Activated naive CD8-positive, alpha-beta T cell treated with anti-CD3 and anti-CD28 coated beads, Interleukin-2, amount 10 ng/mL, durations not matched to agents 7 days and 5 days (primary cell): ENCODE measurements at places on chromosomes 2 and 18. TPM values are rescaled to one million over a fixed set of nuclear protein-coding genes. Genes with fewer than 3 reads are reported as not detected.

DNA sequence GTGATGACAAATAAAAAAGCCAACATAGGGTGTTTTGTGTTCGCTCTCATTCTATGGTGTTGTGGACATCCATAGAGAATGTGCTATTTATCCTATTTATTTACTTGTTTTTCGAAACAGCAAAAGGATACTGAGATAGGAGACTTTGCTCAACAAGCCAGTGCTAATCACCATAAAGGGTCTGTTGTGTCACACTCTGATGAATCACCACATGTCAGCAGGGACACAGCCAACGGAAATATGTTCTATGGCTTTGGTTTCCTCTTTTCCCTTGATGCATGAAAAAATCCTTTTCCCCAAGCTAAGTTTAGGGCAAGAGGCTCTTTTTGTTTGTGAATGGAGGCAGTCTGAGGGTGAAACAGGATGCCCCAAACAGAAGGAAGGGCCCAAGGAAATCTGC is 154.3 kb downstream of the RNF152 start:
- DNase-seq = no peak

GRCh38 chr18:78309307-78309706 is 670.3 kb upstream of the SALL3 start:
- no peak for DNase-seq

GRCh38 chr2:185880396-185880795 is 141.8 kb downstream of the FSIP2 start:
- DNase-seq = no peak

DNA sequence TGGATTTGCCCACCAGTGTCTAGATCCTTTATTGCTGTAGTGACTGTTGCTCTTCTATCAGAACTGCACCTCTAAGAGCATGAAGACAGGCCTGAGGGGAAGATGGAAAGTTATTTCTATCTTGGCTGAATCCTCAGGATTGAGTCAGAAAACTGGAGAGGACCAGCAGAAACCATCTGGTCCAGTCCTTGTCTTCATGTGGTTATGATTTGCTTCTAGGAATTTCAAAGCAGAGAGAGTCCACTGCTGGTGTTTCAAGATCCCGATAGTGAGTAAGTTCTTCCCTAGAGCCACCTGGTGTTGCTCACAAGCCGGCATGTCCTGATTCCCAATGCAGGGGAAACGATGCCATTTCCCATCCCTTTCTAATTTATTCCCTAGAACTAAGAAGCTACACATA is 84.2 kb downstream of the NCKAP5 start:
- DNase-seq = no peak

GRCh38 chr2:41764919-41765318 is 282.9 kb upstream of the PKDCC start:
- DNase-seq = no peak

DNA sequence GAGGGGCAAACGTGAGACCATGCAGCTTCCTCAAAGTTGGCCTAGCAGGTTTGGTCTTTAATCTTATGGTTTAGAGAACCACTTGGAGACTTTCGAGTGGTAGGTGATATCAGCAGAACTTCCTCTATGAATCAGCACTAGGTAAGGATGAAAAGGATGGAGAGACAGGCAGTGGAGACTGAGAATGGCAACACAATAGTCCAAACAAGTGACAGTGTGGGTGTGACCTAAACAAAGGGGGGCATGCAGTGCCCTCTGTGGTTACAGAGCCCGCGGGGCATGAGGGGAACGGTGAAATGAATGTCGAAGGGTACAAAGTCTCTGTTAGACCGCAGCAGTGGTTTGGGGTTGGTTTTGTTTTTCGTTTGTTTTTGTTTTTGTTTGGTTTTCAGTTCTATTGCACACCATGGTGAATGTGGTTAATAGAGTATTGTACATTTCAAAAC is 143.9 kb downstream of the L3MBTL4 start:
- no peak for DNase-seq

Gene KCNE4
- total RNA-seq = not detected

Gene C2orf15
- 2.3 TPM for total RNA-seq

Gene DQX1
- 0.39 TPM for total RNA-seq

Gene IL36G
- total RNA-seq = not detected
